AML-193 (cell line): ENCODE measurements at places on chromosomes 16 and 17.

DNA sequence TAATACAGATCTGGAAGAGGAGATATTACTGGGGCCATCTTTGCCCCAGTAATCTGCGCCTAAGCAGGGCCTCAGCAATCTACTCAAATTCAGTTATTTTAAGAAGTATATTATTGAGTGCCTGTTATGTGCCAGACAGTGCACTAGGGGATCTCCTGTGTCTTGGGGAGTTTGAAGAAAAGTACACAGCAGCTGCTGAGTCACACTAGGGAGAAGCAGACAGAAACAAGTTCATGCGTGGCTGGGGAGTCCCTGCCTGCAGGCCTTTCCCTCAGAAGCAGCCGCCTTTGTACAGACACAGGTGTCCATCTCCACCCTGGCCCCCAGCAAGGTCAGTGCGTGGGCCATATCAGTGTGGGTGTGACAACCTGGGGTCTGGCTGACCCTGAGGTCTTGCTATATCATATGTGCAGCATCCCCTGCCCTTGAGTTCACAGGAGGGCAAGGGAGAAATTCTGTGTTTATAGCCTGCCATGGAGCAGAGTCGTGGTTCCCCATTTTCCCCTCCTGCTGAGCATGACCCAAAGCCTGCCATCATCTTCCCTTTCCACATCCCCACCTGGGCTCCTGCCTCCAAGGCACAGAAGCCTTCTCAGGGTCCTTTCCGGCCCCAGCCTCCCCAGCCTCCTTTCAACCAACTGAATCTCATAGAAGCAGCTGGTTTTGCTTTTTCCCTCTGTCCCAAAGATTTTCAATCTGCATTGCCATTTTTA lies 229.9 kb upstream of the SDK2 start:
- DNase-seq = no peak

DNA sequence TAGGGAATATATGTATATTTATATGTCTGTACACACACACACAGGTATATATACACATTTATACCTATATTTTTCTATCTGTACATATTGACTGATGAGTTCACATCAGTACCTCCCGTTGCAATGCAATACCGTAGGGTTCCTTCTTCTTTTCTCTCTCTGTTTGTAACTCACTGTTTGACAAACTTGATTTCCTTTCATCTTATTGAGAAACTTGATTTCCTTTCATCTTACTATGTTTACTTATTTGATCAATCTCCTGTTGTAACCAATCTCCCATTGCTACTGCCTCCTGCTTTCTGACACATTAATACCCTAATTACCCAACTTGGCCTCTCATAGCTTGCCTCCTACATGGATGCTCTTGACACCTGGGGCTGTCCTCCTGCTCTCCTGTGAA lies 49.8 kb downstream of the NFAT5 start:
- DNase-seq = no peak

GRCh38 chr17:29368926-29369325 lies 21.2 kb upstream of the TAOK1 start:
- DNase-seq = no peak

- no peak for DNase-seq
Measured at GRCh38 chr16:59635674-59636073, 901.6 kb upstream of the GOT2 start.

GRCh38 chr16:59907611-59908010 lies 1173.5 kb upstream of the GOT2 start:
- no peak for DNase-seq

- DNase-seq = no peak
Measured at GRCh38 chr16:67294171-67294757, 14.9 kb downstream of the PLEKHG4 start.

DNA sequence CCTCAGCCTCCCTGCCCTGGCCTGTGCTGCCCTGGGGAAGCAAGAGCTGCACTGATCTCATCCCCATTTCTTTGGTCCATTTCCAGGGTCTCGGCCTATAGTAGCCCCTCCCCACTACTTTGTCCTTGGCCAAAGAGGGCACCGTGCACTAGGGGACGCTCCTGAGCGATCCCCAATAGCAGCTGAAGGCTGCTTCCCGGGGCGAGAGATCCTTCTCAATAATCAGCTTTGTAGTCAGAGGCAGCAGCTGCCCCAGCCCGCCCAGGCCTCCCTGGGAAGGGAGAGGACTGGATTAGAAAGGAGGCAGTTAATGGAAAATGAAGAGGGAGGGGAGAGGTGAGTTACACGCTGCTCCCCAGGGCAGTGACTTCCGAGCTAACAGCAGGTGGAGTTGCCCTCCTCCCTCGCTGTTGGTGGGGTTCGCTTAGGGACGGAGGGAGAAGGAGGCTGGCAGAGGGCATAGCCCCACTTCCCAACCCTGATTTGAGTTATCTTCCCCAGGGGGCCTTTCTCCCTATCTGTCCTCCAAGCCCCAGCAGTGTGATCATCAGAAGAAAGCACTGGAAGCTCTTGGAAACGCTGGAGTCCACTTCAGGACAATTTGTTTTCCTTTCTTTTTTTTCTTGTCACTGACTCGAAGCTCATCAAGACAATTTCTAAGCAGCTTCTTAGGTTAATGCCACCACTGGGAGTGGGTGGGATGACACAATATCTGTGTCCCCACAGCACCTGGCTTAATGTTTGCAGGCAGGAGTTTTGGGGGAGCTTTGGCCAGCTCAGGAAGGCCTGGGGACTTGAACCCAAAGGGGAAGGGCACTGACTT lies 2.6 kb downstream of the MXRA7 start:
- no peak for DNase-seq

DNA sequence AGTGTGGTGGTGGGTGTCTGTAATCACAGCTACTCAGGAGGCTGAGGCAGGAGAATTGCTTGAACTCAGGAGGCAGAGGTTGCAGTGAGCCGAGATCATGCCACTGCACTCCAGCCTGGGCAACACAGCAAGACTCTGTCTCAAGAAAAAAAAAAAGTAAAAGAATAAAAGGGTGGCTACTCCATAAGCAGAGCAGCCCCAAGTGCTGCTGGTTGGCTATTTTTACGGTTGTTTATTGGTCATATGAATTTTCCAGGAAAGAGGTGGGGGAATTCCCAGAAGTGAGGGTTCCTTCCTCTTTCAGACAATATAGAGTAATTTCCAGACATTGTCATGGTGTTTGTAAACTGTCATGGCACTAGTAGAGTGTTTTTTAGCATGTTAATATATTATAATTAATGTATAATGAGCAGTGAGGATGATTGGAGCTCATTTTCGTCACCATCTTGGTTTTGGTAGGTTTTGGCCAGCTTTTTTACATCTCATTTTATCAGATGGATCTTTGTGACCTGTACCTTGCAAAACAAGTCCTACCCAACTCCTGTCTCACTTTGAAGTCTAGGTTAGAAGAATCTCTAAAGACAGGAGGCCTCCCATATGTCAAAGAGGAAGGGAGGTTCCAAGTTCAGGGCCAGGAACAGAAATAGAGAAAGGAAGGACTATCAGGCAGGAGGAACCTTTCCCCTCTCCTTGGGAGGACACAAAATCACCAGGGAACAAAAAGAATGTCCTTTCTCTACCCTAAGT lies 39.1 kb downstream of the HOXB1 start:
- no peak for DNase-seq
